ENCODE measurements at places on chromosomes 13 and 19.

- no peak for DNase-seq
These were observed 68.8 kb upstream of the TSHZ3 start for GRCh38 chr19:31418055-31418454.

- no peak for DNase-seq
These were observed 353.5 kb downstream of the DACH1 start for GRCh38 chr13:71513411-71514033.

GRCh38 chr13:113361406-113361805 lies 2.5 kb downstream of the GRTP1 start:
- no peak for DNase-seq

GRCh38 chr13:76129305-76130000 lies 493.3 kb downstream of the LMO7 start:
- no peak for DNase-seq

GRCh38 chr19:1183543-1184172 lies 9.6 kb upstream of the SBNO2 start:
- no peak for DNase-seq

DNA sequence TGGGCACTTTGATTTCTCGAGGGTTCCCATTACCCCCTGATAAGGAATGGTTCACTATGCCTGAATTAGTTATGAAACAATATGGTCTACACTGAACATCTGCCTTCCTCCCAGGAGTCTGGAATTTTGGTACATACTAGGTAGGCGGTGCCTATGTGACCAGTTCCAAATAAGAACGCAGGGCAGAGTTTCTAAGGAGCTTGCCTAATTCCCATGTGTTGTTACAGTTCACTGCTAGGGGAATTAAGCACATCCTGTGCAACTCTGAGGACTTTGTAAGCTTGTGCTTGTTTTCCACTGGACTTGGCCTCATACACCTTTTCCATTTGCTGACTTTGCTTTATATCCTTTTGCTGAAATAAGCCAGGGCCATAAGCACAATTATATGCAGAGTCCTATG lies 29.2 kb downstream of the RBM26 start:
- DNase-seq, result no peak

DNA sequence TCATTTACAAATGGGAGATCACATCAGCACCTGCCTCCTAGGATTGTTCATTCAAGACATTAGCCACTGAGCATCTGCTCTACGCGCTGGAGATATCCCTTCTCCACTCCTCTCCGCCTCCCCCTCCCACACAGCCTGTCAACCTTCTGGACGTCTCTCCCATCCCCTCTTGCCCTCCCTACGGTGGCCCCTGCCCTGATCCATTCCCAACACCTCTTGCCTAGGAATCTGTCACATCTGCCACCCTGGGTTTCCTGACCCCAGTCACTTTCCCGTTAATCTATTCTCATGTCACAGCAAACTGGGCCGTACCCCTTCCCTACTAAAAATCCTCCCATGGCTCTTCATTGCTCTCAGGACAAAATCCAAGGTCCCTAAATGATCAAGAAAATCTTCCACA lies 10.3 kb downstream of the DYRK1B start:
- peak; percentile 22 for DNase-seq

GRCh38 chr19:681029-682019 lies 5.1 kb downstream of the FSTL3 start:
- peak; percentile 80 for DNase-seq

DNA sequence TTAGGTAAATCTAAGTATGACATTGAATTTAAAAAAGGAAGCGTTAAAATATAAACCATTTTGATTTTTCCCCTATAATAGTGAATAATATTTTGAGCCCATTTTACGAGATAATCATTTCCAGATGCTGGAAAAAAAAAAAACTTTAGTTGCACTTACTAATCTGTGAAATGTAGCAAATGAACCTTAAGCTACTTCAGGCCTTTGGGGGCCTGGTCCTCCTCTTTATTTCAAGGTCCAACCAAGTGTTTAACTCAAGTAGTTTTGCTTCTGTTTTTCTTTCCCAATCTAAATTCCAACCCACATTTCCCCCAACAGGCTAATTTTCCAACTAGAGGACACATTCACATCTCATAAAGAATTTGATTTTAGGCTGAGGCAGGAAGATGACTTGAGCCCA lies 101.2 kb downstream of the TNFRSF19 start:
- DNase-seq, result no peak

DNA sequence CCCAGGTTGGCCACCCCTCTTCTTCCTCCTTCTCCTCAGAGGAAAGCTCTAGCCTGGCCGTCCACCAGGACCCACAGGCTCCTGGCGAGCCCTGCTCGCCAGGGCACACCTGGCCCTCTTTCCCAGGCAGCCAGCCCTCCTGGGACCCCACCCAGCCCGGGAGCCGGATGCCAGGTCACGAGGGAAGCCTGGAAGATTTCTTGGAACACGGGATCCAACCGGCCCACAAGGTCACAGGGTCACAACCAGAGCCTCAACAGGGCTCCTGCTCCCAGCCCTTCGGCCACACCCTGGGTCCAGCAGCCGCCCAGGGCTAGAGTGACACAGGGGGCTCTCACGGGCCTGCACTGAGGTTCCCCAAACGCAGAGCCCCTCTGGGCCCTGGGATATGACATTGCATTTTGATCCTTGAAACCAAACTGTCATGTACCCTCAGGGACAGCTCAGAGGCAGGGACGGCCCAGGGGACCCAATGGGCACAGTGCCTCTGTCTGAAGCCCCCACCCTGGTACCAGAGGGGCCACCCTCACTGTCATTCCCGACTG lies 5.5 kb downstream of the MKNK2 start:
- DNase-seq, result no peak

GRCh38 chr19:31863122-31863521 lies 482.3 kb upstream of the ZNF507 start:
- DNase-seq, result no peak

DNA sequence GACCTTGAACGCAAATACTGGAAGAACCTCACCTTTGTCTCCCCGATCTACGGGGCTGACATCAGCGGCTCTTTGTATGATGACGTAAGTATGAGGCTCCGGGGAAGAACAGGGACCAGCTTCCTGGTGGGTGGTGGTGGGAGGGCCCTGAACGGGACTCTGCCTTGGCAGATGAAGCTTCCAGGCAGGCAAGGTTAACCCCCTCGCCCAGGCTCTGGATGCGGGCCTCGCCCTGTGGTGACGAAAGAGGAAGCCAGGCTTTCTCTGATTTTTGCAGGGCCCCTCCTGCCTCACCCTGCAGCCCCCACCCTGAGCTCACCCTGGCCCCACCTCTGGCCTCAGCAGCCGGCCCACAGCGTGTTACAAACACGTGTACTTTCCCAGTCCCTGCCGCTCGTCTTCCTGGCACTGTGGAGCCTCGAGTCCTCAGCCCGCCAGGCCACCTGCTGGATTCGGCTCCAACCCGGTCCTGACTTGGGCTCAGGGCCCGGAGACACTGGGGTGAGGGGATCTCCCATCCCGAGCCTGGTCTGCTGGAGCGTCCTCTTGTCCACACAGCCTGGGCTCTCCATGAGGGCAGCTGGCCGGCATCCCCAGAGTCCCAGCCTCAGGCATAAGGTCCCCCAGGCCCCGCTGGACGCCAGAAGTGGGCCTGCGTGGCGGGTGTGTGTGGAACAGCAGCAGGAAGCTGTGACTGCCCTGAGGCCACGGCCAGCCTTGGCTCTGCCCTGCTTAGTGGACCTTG lies 72.4 kb downstream of the KDM4B start:
- peak; percentile 59 for DNase-seq

DNA sequence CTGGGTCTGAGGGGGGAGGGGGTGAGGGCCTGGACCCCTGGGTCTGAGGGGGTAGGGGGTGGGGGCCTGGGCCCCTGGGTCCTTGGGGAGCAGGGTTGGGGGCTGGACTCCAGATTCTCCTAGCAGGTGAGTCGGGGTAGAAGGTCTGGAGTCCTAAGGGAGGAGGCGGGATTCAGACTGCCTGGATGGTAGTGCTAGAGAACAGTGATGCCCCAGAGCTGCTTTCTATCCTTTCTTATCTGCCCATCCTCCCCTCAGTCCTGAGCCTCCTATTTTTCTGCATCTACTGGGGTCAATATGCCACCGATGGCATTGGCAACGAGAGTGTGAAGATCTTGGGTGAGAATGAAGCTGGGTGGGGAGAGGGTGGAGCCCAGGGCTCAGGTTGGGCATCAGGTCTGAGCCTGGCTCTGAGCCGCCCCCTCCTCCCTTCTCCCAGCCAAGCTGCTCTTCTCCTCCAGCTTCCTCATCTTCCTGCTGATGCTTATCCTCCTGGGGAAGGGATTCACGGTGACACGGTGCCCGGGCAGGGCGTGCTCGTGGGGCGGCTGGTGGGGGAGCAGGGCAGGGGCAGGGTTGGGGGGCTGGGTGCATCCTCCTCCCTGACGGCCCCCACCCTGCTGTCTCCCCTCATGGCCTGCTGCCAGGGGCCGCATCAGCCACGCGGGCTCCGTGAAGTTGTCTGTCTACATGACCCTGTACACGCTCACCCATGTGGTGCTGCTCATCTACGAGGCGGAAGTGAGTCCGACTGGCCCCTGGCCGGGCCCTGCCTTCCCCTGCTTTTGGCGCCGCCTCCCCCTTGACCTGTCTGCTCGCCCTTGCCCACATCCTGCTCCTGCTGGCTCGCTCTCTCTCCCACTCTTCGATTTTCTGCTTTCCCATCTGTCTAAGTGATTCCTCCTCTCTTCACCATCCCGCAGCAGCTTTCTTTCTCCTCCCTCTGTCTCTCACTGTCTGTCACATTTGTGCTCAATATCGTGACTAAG lies 3.4 kb downstream of the TMEM145 start:
- no peak for DNase-seq

DNA sequence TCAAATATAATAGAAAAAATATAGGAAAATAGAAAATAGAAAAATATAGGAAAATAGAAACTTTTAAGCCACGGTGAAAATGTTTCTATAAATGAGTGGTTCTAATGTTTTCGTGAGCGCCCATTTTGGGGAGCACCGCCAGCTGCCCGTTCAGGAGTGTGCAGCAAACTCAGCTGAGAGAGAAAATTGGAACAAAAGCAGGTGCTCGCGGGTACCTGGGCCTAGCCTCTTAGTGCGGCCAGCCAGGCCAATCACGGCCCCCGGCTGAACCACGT lies 204 bp upstream of the PDX1 start:
- DNase-seq, result no peak

DNA sequence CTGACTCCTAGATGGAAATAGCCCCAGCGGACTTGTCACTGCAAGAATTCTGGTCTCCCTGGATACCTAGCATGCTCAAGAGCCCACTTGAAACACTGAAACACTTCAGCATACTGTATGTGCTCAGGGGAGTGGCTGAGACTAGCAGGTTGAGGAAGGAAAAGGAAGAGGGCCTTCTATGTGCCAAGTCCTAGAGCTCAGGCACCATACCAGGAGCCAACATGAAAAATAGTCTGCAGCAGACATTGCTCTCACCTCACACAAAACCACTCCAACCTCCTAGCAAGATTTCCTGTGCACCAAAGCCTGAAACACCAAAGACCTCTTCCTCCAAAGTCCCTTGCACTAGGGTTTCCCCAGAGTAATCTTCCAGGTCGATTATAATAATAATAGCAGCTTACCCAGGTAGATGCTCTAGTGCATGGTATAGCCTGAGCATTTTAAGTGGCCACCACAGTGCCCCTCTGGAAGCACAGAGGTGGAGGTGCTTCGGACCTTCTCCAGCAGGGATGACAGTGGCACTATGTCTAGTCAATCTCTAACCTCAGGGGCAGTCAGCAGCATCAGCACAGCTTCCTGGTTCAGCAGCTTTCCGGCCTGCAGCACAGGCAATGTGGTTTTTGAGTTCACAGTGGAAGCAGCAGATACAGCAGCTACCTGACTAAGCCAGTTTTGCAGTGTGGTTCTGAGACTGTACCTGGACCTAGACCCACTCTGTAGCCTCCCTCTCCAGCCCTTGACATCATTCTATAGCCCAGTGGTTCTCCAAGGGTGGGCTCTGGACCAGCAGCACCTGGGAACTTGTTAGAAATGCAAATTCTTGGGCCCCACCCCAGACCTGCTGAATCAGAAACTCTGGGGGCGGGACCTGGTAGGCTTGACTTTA lies 45.6 kb upstream of the UBE2L5 start:
- no peak for DNase-seq

GRCh38 chr19:38979812-38980211 lies 4.3 kb upstream of the FBXO17 start:
- no peak for DNase-seq

All from dorsolateral prefrontal cortex (tissue), 122 donors.